SK-N-DZ (cell line): ENCODE measurements at places on chromosomes 1 and 21.
A peak's percentile ranks its signal among the peaks of the same experiment; 100 is the strongest.

- DNase-seq: no peak
Measured at GRCh38 chr1:63821091-63822005, 47.5 kb downstream of the ROR1 start.

DNA sequence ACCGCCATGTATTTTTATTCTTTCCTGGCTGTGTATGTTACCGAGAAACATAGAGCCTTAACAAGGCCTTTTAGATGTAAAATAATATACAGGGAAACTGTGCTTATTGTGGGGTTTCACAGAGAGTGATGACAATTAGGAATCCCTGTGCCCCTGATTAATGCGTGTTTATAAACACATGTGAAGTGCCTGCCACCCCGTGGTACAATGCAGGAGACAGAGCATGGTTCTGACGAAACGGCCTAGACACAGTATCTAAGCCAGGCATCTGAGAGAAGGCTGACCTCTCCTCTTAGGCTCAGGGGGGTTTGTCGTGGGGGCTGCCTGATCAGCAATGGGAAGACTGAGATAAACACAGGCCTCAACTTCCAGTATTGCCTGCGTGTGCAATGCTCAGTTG, 200.0 kb downstream of the AJAP1 start:
- DNase-seq: no peak

DNA sequence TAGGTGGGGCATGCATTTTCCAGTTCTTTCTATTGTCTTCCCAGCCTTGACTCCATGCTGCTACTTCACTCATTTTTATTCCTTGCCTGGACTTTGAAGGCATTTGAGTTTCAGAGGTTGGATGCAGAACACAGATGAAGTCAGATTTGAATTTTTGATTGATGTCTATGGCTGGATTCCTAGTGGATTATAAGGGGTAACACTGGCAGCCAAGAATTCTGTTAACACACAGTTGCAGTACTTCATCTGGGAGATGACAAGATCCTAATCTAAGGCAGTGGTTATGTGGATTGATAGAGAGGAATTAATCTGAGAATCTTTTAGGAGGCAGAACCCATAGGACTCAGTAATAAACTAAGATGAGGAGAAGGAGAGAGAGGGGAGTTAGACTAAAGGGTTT, 439.0 kb upstream of the USP24 start:
- no peak for DNase-seq

GRCh38 chr1:117565745-117566455, 39.9 kb upstream of the TENT5C start:
- DNase-seq: no peak

DNA sequence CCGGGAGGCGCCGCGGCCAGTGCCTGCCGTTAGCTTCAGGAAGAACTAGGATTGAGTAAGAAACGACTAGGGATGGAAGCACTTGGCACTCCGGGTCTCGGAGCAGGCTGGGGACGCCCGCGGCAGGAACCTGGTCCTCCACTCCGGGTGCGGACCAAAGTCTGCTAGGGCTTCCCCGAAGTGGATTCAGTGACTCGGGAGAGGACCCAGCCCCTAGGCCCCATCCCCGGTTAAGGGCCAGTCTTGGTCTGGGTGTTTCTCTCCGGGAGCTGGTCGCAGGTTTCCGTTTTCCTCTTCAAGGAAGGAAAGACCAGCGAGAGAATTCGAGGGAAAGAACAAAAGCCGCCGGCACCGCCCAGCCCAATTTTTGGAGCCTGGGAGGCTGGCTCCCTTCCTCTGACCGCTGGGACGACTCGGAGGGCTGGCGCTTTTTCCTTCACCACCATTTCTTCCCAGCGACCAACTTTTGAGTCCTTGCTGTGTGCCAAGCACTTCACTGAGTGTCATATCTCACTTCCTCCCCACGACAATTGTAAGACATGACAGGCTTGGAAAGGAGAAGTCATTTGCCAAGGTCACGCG, 16.8 kb upstream of the STMN1 start:
- no peak for DNase-seq

DNA sequence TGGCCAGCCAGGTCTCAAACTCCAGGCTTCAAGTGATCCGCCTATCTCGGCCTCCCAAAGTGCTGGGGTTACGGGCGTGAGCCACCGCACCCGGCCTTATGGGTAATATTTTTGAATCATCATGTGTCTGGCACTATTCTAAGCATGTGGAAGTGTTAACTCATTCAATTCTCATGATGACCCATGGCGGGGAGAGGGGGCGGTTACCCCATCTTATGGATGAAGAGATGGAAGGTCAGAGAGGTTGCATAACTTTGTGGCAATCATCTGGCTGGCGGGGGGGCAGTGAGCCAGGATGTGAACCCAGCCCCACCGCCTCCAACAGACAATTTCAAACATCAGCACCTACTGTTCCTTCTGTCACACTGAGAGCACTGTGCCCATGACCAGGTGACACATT, 11.5 kb upstream of the TAS1R2 start:
- DNase-seq: no peak

GRCh38 chr1:174051956-174052355, 29.8 kb upstream of the RC3H1 start:
- peak; percentile 7 for DNase-seq

- DNase-seq: no peak
Measured at GRCh38 chr1:172089768-172090510, 248.6 kb downstream of the DNM3 start.

GRCh38 chr1:60857851-60858250, 224.5 kb upstream of the NFIA start:
- DNase-seq: no peak

DNA sequence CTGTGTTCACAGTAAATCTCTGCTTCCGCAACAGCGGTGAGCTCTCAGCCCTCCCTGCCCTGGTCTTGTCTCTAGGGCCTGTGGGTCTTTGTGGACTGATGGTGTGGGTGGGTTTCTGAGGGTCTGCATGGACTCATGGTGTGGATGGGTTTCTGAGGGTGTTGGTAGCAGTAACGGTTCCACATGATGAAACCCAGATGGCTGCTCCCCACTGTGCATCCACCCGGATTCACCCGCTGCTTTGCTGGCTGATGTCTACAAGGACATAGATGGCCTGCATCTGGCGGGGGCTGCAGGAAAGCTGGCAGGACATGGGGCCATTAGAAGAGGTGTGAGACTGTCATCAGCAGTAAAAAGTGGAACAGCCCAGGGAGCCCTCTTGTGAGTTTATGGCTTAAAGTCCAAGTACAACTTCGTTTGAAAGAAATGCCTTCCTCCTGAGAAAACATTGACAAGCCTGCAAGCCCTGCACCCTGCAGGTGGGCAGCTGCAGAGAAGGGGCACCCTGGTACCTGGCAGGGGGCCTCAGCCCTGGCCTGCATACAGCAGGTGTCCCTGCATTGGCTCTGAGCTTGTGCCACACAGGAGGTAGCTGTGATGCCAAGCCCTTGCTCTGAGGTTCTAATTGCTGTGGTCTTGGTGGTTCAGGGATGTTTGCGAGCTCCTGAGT, 156.9 kb upstream of the COL6A1 start:
- DNase-seq: peak; percentile 33

DNA sequence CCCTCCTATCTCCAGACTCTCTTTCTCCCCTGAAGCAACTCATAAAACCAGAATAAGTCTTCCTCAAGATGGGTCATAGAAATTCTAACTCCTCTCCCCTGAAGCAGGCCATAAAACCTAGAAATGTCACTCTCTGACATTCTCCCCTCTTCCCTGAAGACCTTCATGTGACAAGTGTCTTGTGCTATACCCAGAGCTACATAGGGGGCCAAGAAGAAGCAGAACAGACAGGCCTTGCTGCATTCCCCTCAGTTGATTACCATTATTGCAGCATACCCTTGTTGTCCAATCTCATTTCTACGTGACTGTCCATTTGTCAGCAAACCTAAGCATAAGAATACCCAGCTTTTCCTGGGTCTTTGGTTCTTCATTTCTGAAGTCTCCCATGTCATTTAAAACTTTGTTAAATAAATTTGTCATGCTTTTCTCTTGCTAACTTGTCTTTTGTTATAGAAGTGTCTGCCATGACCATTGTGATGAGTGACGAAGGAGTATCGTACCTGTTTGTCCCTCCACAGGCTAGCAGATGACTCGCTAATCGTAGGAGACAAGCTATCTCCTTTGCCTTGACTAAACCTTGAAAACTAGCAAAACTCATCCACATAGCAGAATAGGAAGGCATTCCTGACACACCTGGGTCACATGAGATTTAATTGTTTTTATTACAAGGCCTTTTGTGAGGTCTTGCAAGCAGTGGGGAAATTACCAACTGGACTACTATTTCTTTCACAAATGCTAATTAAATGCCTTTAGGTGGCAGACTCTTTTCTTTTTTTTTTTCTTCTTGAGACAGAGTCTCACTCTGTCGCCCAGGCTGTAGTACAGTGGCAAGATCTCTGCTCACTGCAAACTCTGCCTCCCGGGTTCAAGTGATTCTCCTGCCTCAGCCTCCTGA, 39.4 kb upstream of the ZNF326 start:
- no peak for DNase-seq

DNA sequence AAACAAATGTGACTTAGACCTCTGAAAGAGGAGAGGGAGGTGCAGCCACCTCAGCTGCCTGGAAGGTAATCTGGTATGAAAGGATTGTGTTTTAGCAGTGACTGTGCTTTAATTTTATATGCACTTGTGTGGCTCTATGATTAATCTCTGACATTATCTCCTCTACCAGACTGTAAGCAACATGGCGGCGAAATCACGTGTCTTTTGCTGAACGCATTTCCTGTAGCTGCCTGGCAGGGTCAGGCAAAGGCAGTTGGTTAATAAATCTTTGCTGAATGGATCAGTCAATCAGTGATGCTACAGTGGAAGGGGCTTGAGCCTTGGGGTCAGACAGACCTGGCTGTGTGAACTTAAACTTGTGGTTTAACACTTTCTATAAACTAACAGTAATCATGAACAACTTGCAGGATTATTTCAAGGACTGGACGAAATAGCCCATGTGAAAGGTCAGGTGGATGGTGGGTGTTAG, 96.9 kb downstream of the ADSS2 start:
- no peak for DNase-seq

- DNase-seq: no peak
Measured at GRCh38 chr1:60831780-60832179, 250.6 kb upstream of the NFIA start.

GRCh38 chr21:42349420-42350317, 1.1 kb downstream of the TFF2 start:
- no peak for DNase-seq

DNA sequence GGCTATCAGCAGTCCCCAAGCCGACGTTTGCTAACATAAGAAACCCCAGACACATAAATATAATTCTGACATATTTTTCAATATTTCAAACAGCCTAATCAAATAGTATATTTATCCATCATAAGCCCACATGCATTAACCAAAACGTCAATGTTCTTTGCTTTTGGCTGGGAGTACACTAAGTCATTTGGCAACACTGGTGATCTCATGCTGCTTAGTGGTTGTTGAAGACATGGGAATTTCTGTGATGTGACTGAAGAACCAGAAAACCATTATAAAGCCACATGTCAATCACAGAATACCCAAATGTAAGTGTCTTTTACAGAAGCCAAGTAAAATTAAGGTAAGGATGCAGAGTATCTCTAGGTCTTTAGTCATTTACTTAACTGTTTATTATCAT, 57.6 kb downstream of the PLPPR5 start:
- DNase-seq: no peak

- no peak for DNase-seq
Measured at GRCh38 chr1:24865168-24865567, 64.9 kb downstream of the RUNX3 start.

GRCh38 chr1:85577419-85578320, 2.9 kb upstream of the CCN1 start:
- peak; percentile 17 for DNase-seq

DNA sequence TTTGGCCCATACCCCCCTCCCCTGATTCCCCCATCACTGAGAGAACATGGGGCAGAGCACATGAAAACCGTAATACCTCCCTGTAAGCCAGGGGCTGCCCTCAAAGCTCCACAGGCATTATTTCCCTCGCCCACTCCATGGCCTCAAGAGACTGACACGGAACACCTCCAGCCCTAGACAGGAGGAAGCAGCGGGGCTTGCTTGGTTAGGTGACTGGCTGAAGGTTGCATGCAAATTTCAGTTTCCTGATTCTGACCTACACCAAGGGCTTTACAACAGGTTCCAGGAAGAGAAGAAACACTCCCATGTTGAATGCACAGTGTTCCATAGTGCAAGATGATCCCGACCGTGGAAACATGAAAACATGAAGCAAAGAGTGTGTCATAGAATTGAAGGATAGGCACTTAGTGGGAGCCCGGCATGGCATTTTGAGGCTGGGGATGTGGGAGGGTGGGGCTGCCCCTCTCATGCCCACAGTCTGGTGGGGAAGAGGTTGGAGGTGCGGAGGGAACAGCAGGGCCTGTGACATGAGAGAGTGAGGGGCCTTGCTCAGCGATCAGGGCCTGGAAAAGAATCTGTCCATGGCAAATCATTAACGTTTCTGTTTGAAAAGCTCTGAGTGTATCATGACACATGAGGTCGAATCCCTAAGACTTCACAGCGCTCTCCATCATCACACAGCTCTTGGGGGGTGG, 33.5 kb downstream of the GPR137B start:
- no peak for DNase-seq

- no peak for DNase-seq
Measured at GRCh38 chr21:38265166-38265565, 8.4 kb downstream of the KCNJ15 start.

- DNase-seq: peak; percentile 22
Measured at GRCh38 chr1:53617851-53618499, 121.0 kb downstream of the GLIS1 start.

GRCh38 chr1:240784776-240785175, 172.8 kb upstream of the GREM2 start:
- no peak for DNase-seq

DNA sequence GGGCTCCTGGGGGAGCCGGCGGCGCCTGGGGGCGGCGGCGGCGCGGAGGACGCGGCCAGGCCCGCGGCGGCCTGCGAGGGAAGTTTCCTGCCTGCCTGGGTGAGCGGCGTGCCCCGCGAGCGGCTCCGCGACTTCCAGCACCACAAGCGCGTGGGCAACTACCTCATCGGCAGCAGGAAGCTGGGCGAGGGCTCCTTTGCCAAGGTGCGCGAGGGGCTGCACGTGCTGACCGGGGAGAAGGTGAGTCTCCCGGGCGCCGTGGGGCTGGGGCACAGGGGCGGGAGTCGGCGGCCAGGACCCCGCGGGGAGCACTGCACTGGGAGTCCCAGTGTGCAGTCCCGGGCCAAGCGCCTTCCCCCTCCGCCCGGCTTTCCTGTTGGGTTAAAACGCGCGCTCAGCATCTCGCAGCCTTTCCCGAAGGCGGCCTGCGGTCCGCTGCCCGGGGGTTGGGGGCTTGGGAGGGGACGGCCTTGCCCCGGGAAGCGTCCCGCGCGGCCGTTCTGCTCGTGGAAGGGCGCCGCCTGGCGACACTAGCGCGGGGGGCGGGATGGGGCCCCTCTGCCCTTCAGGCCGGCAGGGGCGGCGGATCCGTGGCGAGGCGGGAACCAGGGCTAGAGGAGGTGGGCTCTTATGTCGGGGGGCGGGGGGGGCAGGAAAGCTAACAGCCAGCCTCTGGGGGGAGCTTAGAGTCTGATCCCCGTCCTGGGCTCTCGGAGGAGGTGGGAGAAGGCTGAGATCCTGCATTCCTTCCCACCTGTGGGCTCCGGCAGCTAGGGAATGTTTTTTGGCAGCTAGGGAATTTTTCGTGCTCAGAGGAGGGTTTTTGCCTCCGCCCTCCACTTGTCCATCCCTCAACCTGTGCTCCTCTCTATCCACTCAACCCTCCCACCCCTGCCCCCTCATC, 1.1 kb downstream of the HUNK start:
- DNase-seq: peak; percentile 63

- no peak for DNase-seq
Measured at GRCh38 chr1:206735553-206736031, 35.0 kb upstream of the IL19 start.

GRCh38 chr1:52288286-52288685, 77.7 kb downstream of the CC2D1B start:
- DNase-seq: no peak
